ENCODE measurements at places on chromosomes 7 and 10. TPM values are rescaled to one million over a fixed set of nuclear protein-coding genes. Genes with fewer than 3 reads are reported as not detected.

DNA sequence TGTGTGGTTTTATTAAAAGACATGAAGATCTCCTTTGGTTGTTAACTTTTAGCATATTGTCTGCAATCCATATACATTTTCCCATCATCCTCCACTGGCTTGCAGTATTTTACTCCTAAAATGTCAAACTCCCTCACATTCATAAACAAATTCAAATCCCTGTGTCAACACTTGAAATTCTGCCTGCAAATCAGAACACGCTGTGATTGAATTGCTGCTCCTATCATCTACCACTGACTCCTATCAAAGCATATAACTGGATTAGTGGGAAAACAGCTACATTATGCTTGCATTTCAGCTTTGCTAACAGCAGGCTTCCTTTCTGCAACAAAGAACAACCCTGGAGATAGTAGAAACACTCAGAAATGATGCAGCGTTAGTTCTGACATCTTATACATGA is 281.8 kb upstream of the HGF start:
- DNase-seq, result no peak

DNA sequence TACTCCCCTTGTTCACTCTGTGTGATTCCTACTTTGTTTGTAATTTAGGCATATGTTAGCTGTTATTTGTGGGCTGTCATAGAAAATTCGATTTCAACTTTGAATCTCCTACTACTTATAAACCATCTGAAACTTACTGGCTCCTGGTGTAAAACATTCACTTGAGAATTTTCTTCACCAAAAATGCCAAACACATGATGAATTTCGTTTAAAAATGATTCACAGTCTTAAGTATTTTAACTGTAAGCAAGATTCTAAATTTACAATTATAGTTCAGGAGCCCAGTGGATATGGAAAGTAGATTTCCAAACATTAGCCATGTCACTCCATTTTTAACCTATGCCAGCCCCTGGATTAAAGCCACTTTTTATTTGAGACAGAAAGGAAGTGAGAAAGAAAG is 3.1 kb downstream of the CPED1 start:
- no peak for DNase-seq

- DNase-seq, result no peak
Observed at GRCh38 chr7:130207033-130207432, 627 bp upstream of the SSMEM1 start.

DNA sequence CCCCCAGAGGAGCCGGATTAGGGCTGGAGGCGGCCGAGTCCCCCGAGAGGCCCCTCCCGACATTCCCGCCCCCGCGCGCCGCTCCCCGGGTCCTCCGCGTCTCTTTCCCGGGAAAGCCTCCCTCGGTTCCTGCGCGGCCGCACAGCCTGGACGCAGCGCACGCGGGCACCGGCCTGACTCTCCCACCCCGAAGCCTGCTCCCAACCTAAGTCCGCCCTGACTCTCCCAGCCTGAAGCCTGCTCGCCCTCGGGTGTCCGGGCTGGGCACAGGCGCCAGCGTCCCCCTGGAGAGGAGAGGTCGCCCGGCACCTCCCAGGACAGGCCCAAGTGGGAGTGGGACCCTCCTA is 441 bp upstream of the VENTX start:
- no peak for DNase-seq

- DNase-seq, result no peak
Observed at GRCh38 chr10:76667408-76668370, 969.9 kb downstream of the KCNMA1 start.

DNA sequence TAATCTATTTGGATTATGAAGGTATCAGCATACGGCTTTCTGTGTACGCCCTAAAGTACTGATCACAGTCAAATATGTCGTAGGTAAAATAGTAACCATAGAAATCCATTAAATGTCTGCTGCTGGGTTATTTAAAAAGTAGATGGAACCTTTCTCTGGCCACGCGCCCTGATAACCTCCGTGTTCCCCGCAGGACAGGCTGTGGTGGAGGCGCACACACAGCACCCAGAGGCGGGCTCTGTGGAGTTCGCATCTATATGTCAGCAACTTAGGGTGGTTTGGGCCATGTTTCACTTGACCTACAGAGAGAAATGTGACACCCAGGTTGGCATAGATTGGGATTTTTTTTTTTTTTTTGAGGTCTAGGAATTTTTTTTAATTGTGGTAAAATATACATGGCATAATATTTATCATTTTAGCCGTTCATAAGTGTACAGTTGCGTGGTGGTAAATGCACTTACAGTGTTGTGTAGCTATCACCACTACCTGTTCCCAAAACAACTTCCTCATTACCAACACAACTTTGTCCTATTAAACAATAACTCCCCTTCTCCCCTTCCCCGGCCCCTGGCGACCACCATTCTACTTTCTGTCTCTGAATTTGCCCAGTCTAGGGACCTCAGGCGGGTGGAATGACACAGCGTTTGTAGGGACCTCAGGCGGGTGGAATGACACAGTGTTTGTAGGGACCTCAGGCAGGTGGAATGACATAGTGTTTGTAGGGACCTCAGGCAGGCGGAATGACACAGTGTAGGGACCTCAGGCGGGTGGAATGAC is 15.4 kb downstream of the PPP2R2D start:
- DNase-seq, result no peak

- DNase-seq, result no peak
Observed at GRCh38 chr10:67818323-67818722, 19.7 kb downstream of the DNAJC12 start.

- no peak for DNase-seq
Observed at GRCh38 chr7:134254311-134254710, 62.4 kb downstream of the SLC35B4 start.

- DNase-seq, result no peak
Observed at GRCh38 chr7:111026343-111026742, 64.6 kb upstream of the LRRN3 start.

DNA sequence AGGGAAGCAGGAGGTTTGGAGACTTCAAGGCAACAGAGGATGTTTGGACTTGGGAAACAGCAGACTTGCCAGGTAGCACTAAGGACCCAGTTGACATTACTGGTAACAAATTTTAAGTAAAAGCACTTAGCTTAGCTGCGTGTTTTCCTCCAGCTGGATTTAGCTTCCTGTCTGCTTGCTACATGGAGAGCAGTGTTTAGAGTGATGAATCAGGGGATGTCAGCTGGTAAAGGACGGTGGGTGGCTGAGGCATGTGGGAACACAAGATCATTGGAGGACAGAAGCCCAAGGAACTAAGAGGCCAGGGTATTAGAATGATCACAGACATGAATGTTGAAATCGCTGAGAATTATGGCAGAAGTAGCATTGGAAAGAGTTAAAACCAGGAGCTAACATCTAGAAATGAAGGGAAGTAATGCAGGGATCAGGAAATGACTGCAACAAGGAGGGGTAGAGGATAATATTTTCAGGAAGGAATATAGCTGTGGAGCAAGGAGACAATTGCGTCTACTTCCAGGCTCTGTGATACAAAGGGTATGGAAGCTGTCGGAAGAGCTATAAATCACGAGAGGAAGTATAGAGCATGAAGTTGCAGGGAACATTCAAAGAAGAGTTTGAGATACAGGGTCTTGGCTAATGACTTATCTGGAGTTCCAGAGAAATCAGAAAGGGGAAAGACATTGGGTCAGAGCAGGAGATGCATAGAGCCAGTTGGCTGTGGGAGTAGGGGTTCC is 34.4 kb downstream of the CALD1 start:
- DNase-seq, result no peak

- no peak for DNase-seq
Observed at GRCh38 chr7:75734586-75735458, 3.9 kb downstream of the HIP1 start.

DNA sequence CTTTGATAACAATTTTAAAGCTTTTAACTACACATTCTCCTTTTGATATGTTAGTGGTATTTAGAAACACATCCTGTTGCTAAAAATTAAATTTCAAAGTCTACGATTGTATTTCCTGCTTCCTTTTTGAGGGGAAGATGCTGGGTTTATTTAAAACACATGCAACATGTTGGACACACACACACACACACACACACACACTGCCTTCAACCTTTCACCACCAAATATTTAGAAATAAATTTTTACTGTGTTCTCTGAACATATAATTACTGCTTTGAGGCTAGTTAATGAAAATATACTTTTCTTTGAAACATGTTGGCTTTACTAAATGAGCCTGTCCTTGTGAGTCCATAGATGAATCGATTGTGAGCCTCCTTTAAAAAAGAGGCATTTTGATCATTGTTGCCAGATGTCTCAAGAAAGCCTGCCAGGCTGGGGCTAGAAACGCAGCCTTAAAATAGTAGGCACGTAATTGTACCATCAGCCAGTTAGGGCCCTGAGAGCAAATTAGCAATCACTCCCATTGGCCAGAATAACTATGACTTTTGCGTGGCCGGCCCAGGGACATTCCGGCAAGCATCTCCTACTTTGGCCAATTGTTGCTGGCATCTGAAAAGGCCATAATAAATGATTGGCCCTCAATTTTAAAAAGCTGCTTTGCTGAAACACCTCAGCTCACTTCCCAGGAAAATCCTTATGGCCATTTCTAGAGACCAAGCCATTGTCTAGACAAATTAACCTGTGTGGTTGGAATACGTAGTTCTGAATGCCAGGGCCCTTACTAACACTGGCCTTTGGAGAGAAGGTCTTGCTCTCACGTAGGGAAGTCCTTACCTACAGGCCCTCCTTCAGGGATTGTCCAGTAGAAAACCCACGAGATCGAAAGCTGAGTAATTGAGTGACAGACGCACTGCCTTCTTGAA is 9.9 kb upstream of the TEX36 start:
- no peak for DNase-seq

- no peak for DNase-seq
Observed at GRCh38 chr7:116802144-116802745, 60.1 kb upstream of the CAPZA2 start.

DNA sequence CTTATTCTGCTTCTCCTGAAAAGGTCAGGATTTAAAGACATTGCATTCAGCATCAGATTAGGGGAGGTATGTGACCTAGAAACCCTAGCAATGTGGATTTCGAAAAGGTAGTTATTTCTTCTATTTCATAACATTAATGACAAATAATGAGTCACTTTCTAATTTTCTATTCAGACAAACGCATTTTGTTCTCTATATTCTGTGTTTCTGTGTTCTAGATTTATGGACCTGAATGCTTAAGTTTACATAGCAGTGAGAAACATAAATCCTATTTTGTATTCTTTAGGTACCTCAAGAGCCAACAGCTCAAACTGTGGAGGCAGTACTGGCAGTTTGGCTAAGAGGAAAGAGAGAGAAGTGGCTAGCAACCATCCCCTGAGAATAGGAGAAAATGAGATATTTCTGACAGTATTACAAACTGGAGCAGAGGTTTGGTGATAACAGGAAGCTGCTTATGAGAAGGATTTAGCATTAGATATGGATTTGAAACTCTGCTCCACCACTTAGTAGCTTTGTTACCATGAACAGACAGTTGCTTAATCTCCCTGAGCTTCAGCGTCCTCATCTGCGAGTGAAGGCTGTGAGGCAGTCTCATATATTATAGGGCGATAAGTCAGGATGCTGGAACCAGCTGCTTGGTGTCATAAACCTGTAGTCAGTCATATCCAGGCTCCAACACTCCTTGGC is 28.2 kb downstream of the CDK14 start:
- DNase-seq, result no peak

DNA sequence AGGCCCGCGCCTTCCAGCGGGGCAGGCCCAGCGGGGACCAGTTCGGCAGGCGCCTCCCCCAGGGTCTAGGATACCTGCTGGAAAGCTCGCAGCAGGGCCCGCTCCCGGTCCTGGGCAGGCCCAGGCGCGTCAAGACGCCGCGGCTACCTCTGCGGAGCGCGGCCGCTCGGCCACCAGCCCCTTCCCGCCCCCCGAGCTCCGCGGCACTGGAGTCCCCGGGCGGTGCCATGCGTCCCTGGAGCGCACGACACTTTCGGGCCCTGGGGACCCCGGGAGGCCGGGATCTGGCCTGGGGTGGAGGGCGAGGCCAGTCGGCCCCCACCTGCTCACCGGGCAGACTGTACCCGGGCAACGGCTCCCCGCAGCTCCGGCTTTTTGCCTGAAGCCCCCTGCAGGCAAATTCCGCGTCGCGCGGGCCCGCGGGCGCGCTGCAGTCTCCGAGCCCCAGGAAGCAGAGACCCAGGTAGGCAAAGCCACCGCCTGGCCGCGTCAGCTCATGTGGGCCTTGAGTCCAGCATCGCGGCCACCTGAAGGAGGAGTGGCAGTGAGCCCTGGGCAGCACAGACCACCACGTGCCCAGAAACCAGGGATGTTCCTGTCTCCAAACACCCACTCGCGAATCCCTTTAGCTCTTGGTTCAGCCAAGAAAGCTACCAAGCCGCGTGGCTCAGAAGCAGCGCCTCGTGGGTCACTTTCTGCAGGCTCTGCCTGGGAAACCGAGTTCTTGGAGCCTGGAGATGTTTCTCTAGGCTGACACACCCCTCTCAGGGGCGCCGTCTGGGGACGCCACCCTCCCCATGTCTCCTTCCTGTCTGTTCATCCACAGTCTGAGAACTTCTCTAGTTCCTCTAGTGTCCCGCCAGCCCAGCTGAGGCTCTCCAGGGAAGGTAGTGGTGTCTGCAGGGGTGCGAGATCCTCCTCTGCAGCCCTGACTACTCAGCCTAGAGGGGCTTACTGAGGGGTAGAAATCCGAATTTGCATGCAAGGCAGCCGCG is 46.1 kb upstream of the APBB1IP start:
- DNase-seq, result peak; percentile 24

DNA sequence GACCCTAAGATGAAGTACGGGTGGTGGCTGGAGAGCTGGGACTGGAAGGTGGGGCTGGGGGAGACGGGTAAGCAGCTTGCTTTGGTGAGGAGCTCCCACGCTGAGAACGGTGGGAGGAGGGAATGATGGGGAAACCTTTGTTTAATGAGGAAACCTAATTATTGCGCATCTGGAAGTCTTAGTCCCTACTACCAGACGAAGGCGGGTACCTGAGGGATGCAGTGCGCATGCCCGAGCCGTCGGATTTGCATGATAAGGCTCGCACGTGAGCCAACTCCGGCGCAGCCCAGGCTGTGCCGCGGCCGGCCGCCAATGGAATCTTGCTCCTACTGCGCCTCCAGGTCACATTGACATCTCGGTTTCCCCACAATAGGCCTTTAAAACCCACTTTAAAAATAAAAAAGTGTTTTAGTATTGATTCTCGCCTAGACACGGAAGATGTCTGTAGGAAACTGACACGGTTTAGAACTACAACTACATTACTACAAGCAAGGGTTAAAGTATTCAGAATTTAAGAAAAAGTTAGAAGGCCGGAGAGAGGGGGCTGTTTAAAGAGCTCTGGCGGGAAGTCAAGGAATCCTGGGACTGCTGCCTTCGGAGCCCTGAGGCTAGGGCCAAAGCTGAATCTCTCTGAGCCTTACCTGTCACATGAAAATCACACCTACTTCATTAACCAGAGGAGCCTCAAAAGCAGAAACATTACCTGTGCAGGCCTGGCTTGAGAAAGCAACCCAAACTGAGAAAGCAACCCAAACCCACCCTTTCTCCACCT is 12.1 kb upstream of the DLX6 start:
- DNase-seq, result no peak

SLC18A3 gene
- not detected for total RNA-seq

OPN1SW gene
- total RNA-seq, result not detected

ZNF37A gene
- 9.8 TPM for total RNA-seq

PROSER2 gene
- 1.1 TPM for total RNA-seq

ACTA2 gene
- 53.5 TPM for total RNA-seq

SPDYE1 gene
- not detected for total RNA-seq

NRAP gene
- total RNA-seq, result 826 TPM

SFTPD gene
- 0.69 TPM for total RNA-seq

Measured in left ventricle myocardium superior (tissue), 1 donor.